ENCODE measurements at places on chromosomes 12 and 14.

DNA sequence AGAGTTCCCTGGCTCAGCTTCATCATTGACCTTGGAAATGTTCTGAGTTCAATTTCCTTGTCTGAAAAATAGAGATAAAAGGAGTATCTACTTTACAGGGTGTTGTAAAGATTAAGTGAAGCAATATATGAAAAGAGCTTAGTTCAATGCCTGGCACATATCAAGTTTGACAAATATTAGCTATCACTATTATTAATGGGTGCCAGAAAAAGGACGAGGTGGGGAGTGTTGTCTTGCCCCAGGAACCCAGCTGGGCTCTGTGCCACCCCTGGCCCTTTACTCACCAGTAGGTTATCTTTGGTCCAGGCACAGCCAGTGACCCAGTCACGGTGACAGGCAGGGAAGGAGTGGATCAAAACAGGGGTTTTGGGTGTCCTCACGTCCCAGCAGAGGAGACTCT lies 32.0 kb downstream of the PARP2 start:
- H3K27me3 ChIP-seq: no peaks in the 10 kb centered on the region
- no peak overlapping the region for H3K4me3 ChIP-seq

DNA sequence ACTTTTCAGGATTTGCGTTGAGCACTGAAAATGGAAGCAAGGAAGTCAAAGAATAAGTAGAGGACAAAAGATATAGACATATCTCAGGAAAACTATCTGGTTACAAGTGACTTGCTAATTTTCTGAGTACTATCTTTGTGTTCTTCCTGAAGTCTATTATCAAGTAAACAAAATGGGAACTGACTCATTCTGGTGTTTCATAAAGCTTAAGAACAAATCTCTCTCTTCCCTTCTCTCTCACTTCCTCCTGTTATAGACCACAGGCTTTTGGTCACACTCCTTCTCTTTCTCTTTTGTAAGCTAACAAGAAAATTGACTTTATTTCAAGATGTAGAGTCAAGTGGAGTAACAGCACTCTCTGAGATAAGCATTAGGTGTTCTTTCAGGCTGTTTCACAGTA lies 406.6 kb upstream of the SYT1 start:
- H3K36me3 ChIP-seq: no peaks in the 10 kb centered on the region
- no peak overlapping the region for H3K4me3 ChIP-seq
- no peaks in the 10 kb centered on the region for H3K4me1 ChIP-seq
- no peak for DNase-seq
- H3K27me3 ChIP-seq: no peaks in the 10 kb centered on the region
- no peak overlapping the region for H3K27ac ChIP-seq

GRCh38 chr12:109744986-109745942 lies 31.6 kb downstream of the FAM222A start:
- no peaks in the 10 kb centered on the region for H3K4me1 ChIP-seq
- no peak for DNase-seq
- no peak overlapping the region for H3K27ac ChIP-seq
- H3K27me3 ChIP-seq: no peaks in the 10 kb centered on the region

DNA sequence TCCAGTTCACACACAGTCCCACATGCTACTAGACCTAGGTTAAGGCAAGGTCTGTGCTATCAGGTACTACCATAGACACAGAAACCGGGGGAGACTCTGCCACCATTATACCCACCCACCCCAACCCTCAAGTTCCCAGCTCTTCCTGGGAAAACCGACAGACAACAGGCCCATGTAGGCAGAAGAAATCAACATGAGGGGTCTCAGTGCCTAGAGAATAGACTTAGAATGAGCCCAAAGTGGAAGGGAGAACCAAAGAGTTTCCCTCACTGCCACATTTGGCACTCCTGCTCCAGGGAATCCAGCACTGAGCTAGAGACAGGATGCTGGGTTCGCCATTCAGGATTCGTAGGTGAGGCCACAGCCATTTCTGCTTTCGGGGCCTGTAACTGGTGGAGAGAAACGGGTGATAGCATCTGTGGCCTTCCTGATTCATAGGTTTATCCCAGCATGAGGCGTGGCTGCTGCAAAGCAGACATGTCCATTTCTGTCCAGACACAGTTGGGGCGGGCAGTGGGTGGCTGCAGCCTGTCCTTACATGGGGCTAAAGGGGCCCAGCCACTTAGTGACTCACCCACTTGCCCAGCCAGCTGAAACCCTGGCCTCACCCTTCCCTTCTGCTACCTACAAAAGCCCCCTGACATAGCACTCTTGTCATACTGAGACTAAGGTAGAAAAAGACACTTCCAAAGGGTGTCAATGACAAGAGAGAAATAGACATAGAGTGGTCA lies 69.4 kb downstream of the IRF2BPL start:
- no peak overlapping the region for H3K27ac ChIP-seq
- peaks cover 47% of the 10 kb centered on the region for H3K4me1 ChIP-seq
- no peaks in the 10 kb centered on the region for H3K36me3 ChIP-seq

DNA sequence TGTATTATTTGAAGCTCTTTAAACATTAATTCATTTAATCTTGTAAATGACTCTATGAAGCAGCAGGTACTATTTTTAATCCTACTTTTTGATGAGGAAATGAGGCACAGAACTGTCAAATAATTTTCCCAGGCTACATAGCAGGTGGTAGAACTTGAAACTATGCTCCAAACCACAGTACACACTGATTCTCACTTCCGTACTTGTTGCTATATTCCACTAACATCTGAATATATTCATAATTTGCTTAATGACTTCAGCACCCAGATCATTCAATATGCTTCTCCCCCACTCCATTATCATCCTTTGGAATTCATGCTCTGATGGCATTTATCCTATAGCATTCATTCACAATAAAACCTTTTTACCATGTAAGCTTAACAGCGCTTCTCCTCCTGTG lies 4.9 kb downstream of the ERGIC2 start:
- H3K4me1 ChIP-seq: peaks cover 2% of the 10 kb centered on the region
- peaks cover 28% of the 10 kb centered on the region for H3K36me3 ChIP-seq
- H3K27ac ChIP-seq: no peak overlapping the region
- H3K4me3 ChIP-seq: no peak overlapping the region
- DNase-seq: no peak

DNA sequence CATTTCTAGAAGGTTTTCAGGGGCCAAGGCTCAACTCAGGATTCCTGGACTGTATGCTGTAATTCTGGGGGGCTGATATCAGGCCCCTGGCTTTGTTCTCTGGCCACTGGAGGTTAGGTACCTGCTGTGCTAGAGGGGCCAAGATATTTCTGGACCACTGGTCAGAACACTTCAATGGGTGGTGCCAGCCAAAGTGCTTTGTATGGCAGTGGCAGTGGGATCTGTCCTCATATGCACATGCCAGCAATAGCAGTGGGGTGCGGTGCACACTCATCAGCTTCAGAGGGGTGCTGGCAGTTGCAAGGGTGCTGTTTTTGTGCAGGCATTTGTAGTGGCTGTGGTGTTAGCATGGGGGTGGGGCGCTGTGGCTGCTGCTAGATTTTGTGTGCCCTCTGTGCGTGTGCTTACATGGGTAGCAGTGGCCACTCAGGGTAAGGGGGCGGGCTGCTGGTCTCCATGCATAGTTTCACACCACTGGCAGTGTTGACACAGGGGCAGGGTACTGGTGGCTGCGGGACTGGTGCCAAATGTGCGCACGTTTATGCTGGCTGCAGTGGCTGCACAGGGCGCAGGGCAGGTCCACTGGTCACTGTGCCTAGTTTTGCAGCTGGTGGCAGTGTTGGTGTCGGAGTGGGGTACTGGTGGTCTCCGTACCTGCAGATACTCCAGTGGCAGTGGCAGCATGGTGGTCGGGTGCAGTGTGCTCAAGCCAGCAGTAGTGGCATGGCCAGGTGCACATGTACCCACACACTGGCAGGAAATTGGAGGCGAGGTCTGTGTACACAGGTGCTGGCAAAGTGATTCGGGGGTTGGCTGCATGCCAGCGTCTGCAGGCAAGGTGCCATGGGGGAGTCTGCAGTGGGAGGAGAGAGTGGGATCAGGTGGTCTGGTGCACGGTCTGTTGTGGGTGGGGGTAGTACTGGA lies 12.6 kb downstream of the NOPCHAP1 start:
- H3K27ac ChIP-seq: no peak overlapping the region
- no peaks in the 10 kb centered on the region for H3K4me1 ChIP-seq
- H3K36me3 ChIP-seq: peaks cover 19% of the 10 kb centered on the region
- DNase-seq: no peak
- no peak overlapping the region for H3K4me3 ChIP-seq

DNA sequence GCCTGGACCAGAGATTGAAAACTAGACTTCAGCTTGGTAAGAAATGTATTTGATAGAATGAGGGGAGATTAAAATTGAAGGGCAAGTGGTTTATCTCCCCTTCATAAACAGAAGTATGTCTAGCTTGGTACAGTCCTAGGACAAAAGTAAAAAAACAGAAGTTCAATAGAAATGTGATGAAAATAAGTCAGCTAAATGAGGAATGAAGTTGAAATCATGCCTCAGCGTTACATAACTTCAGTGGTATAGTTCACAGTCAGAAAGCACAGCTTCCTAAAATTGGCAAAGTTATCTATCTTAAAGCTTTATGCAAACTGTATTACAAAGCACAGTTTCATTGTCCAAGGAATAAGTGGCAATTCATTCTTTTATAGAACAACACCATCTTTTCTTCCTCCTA lies 90.2 kb upstream of the SYT10 start:
- no peaks in the 10 kb centered on the region for H3K27me3 ChIP-seq
- DNase-seq: no peak
- no peak overlapping the region for H3K27ac ChIP-seq
- no peak overlapping the region for H3K4me3 ChIP-seq
- no peaks in the 10 kb centered on the region for H3K36me3 ChIP-seq

- H3K36me3 ChIP-seq: no peaks in the 10 kb centered on the region
- no peak overlapping the region for H3K27ac ChIP-seq
- no peaks in the 10 kb centered on the region for H3K27me3 ChIP-seq
- no peak overlapping the region for H3K4me3 ChIP-seq
- H3K4me1 ChIP-seq: no peaks in the 10 kb centered on the region
Observed at GRCh38 chr12:88388566-88389540, 191.4 kb downstream of the KITLG start.

DNA sequence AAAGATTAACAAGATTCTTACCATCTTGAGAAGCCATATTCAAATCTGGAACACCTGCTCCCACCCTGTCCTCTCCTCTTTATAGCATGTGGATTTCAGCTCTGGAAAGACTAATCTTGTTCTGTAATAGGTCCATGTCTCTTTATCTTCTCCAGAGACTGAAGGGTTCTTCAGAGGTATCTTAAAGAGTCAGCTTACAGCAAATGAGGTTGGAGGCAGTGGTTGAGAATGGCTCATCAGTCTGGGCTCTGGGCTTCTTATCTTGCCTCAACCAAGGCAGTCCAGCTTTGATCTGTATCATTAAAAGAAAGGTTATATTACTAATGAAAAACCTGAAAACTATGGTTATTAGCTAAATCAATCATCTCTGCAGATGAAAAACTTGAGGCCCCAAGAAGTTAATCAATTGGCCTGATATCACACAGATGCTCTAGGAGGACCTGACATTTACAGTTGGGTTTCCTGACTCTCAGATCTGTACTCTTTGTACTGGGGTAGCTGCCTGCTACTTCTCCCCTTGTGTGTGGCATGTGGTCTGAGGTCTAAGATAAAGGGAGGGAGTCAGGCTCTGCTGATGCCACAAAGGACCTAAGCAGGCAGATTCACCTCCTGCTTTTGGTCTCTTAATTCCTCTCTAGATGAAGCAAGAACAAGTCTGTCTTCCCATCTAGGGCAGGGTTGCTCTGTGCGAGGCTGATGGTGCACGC lies 1.7 kb upstream of the AKAP6 start:
- no peak for DNase-seq
- no peaks in the 10 kb centered on the region for H3K36me3 ChIP-seq
- H3K27me3 ChIP-seq: peaks cover 6% of the 10 kb centered on the region
- H3K4me3 ChIP-seq: no peak overlapping the region
- no peak overlapping the region for H3K27ac ChIP-seq

DNA sequence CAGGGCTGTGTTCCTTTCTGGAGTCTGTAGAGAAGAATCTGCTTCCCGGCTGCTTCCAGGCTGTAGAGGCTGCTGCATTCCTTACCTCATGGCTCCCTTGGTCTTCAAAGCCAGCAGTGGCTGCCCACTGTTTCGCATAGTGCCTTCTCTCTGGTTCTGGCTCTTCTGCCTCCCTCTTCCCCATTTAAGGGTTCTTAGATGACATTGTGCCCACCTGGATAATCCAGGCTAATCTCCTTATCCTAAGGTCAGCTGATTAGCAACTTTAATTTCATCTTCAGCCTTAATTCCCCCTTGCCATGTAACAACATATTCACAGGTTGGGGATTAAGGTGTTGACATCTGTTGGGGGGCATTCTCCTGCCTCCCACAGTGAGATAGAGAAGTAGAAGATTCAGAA lies 208.6 kb upstream of the TMTC1 start:
- no peak overlapping the region for H3K27ac ChIP-seq
- no peak for DNase-seq
- no peak overlapping the region for H3K4me3 ChIP-seq
- H3K27me3 ChIP-seq: no peaks in the 10 kb centered on the region
- H3K36me3 ChIP-seq: no peaks in the 10 kb centered on the region

DNA sequence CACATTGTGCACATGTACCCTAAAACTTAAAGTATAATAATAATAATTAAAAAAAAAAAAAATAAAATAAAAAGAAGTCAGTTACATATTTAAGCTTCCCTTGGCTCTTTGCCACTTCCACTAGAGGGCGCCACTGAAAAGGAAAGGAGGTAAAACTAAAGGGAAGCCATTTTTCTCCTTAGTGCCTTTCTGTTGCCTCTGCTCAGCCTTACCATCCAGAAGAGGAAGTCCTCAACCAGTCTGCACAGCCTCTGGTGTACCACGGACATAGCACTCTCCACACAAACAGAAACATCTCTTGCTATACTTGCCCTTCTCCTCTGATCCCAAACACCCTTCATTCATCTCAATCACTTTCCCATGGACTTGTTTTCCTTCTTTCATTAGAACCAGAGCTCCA lies 169.0 kb upstream of the EEA1 start:
- no peaks in the 10 kb centered on the region for H3K36me3 ChIP-seq
- DNase-seq: peak; percentile 29
- H3K27me3 ChIP-seq: no peaks in the 10 kb centered on the region
- H3K4me3 ChIP-seq: no peak overlapping the region
- H3K27ac ChIP-seq: no peak overlapping the region

DNA sequence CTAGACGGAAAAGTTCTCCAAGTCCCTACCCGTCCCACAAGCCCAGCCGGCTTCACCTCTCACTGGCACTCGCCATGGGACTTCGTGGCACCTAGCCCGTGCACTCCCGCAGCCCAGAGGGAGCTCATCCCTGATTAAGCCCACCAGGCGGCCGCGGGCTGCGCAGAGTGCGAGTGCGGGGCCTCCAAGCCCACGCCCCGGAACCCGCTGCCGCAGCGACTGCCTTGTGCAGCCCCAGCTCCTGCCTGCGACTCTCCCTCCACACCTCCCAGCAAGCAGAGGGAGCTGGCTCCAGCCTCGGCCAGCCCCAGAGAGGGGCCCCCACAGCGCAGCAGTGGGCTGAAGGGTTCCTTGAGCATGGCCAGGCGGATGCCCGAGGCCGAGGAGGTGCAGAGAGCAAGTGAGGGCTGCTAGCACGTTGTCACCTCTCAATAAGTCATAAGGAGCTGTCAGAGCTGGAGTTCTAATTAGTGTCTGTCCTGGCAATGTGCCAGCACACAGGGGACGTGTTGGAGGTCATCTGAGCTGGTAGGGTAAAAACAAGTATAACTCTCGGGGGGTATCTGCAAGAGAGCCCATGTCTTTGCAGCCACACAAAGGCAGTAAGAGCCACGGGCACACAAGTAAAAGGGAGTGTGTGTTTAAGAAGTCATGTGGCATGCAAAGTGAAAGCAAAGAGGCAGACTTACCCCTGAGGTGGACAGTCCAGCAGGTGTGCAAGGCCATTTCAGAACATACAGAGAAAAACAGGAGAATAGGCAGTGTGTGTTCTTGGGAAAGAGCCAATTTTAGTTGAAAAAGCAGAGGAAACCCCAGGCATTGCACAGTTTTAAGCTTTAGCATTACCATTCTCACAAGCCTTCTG lies 27.1 kb upstream of the TMTC2 start:
- H3K4me3 ChIP-seq: no peak overlapping the region
- H3K4me1 ChIP-seq: no peaks in the 10 kb centered on the region
- H3K27me3 ChIP-seq: no peaks in the 10 kb centered on the region
- no peaks in the 10 kb centered on the region for H3K36me3 ChIP-seq
- no peak overlapping the region for H3K27ac ChIP-seq
- DNase-seq: no peak

All from neuronal stem cell (in vitro differentiated cells).